OCI-LY7 (cell line): ENCODE measurements at places on chromosomes 2 and 18. TPM values are rescaled to one million over a fixed set of nuclear protein-coding genes. Genes with fewer than 3 reads are reported as not detected.

DNA sequence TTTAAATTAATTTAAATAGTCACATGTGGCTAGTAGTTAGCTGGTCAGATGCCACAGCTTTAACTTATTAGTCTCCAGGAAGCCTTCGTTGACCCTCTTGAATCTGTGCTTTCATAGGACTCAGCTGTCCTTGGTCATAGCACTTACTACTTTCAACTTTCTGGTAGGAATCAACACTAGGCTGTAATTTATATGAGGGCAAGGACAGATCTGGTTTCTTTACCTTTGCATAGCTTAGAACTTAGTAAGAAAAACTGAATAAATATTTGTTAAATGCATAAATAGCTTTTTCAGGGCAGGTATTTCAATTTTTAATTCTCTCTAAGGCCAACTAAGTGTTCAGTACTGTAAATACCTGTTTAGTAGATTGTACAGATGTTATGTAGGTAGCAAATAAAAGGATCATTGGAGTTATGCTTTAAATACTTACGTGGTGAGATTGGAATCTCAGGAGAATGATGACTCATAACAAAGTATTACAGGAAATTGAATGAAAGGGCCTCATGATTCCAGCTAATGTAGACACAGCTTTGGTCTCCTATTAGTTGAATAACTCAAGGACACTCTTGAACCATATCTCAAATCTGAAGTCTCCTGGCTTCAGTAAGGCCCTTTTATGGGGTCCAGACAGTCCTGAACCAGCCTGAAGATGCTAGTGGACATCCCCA, 2.6 kb downstream of the CLIP4 start:
- DNase-seq: no peak

The RND3 gene
- total RNA-seq: not detected in 2 replicates

The EMX1 gene
- not detected in 2 replicates for total RNA-seq

GRCh38 chr2:18792226-18792629, 202.9 kb upstream of the NT5C1B start:
- DNase-seq: no peak

- DNase-seq: no peak
These were observed 30.8 kb upstream of the ODC1 start for GRCh38 chr2:10478916-10479315.

- no peak for DNase-seq
These were observed 327 bp downstream of the LTBP1 start for GRCh38 chr2:32947076-32947483.

DNA sequence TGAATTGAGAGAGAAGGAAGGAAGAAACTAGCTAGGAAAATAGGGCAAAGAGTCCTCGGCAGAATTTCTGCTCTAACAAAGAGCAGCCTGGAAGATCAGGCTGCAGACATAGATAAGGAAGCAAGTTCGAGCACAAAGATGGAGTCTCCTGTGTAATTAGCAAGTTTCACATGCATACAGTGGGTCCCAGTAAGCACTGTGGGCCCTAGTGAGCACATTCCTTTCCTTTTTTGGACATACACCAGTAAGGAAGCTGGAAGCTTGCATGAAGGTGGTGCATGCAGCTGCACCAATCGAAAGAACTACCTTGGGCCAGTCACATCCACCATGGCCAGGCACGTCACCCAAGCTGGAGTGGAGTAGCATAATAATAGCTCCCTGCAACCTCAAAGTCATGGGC, 109.7 kb downstream of the NOL4 start:
- no peak for DNase-seq

The HMSD gene
- total RNA-seq: not detected in 2 replicates

GRCh38 chr2:56266761-56267414, 83.1 kb downstream of the CCDC85A start:
- DNase-seq: no peak

The APCDD1 gene
- not detected in 2 replicates for total RNA-seq

DNA sequence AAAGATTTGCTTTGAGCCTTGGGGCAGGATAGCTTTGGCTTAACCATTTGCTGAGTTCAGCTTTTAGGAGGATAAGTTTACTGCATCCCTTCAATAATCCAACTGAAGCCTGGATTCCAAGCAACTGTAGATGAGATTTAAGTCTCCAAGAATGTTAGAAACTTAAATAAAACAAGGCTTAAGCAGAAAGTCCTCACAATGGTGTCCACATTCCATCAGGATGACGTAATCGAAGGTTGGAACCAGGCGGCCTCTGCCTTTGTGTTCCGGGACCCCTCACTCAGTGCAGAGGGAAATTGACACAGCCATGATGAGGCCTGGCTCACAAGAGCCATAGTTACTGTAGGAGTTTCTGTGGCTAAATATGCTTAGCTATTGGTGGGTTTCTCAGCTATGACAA, 260.4 kb downstream of the LPIN1 start:
- no peak for DNase-seq

GRCh38 chr2:73832930-73833329, 4.2 kb downstream of the STAMBP start:
- DNase-seq: peak; percentile 23
